ENCODE measurements at places on chromosomes 2 and 18.

GRCh38 chr18:3878401-3878800 is 428.4 kb downstream of the TGIF1 start:
- peak; percentile 17 for DNase-seq

- no peak for DNase-seq
Observed at GRCh38 chr18:13474336-13474735, 252.0 kb downstream of the FAM210A start.

GRCh38 chr2:10059552-10060335 is 16.4 kb downstream of the KLF11 start:
- no peak for DNase-seq

DNA sequence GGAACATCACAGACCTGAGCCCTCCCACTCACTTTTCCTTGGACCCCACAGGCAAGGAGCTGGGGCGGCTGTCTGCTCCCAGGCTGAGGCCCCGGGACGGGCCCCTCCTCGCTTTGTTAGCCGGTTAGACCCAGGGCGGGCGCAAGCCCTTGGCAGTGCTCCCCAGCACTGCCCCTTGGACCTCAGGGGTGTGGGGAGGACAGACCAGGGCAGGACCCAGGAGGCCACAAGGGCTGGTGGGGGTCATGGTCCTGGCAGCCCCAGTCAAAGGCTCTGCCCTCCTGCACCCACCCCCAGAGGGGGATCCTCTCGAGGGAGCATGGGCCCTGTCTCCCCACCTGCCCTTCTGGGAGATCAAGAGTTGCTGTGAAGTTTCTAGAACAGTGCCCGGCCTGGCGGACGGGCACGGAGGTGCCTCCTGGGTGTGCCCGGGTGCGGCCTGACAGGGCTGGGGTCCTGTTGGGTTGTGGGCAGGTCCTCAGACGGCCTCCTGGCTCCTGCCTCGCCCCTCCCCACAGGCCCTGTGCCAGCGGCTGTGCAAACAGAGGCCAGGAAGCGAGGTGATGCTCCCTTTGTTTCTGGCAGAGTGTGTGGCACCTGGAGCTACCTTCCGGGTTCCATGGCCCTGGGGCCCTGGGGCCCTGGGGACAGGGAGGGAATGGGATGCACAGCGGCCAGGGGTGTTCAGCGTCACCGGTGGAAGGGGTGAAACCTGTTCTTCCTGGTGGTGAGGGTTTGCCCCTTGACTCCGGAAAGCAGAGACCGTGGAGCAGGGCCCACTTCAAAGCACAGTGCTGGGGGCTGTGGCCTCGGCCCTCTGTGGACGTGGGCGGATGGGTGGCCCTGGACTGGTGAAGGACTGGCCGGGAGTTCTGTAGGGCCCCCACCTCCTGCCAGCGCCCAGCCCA is 2.9 kb upstream of the GAL3ST2 start:
- DNase-seq: no peak

- no peak for DNase-seq
Observed at GRCh38 chr18:74060579-74060978, 87.1 kb downstream of the FBXO15 start.

GRCh38 chr2:200567932-200568331 is 17.9 kb upstream of the AOX1 start:
- no peak for DNase-seq

DNA sequence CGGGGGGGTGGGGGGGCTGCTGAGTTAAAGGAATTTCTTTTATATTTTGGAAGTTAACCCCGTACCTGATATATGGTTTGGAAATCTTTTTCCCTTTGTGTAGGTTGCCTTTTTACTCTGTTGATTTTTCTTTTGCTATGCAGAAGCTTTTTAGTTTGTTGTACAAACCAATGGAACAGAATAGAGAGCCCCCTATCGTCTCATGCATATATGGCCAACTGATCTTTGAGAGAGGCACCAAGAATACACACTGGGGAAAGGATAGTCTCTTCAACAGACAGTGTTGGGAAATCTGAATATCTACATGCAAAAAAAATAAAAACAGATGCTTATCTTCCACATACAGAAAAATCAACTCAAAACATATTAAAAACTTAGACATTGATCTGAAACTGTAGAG is 647.8 kb upstream of the KLHL29 start:
- DNase-seq: no peak

GRCh38 chr2:12334412-12334966 is 382.2 kb upstream of the TRIB2 start:
- no peak for DNase-seq

DNA sequence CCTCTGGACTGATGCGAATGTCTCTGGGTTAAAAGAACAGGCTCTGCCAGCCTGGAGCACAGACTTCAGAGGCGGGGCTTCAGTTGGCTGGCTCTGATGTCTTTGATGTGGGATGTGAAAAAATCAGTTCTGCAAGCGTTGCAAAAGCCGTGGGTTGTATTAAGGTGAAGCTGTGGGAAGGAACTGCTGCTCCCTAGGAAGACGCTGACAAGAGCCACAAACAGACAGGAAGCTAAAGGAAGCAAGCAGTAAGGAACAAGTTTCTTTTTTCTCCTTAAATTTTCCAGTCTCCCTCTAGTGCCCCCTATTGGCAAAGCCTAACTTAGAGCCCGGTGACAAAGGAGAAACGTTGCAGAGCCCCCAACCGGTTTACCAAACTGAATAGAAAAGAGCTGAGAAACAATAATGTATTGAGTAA is 239.0 kb downstream of the CCDC178 start:
- peak; percentile 7 for DNase-seq

- no peak for DNase-seq
Observed at GRCh38 chr2:124024561-124025170, 421 bp upstream of the CNTNAP5 start.

GRCh38 chr18:48412339-48412929 is 3.3 kb upstream of the ZBTB7C start:
- peak; percentile 35 for DNase-seq

- DNase-seq: peak; percentile 52
Observed at GRCh38 chr2:174344716-174345461, 10.1 kb downstream of the SP9 start.

GRCh38 chr18:48530399-48531081 is 8.3 kb upstream of the CTIF start:
- no peak for DNase-seq

DNA sequence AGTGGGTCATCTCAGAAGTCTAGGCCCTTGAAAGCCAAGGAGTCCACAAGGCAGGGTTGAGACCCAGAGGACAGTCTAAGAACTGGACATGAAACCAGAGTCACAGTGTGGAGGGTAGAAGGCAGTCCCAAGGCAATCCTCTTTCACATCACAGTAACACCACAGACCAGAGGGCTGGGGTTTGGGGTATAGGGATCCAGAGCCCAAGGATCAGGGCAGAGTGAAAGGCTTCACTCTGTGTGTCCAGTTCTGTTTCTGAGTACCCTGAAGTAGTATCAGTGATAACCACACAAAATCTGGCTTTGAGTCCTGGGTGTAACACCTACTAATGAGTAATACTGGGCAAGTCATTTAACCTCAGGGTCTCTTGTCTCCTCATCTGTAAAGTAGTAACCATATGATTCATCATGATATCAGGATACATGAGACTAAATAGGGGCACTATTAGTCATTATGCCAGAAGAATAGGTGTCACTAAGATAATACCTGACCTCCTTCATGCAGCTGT is 91.0 kb downstream of the ICA1L start:
- no peak for DNase-seq

DNA sequence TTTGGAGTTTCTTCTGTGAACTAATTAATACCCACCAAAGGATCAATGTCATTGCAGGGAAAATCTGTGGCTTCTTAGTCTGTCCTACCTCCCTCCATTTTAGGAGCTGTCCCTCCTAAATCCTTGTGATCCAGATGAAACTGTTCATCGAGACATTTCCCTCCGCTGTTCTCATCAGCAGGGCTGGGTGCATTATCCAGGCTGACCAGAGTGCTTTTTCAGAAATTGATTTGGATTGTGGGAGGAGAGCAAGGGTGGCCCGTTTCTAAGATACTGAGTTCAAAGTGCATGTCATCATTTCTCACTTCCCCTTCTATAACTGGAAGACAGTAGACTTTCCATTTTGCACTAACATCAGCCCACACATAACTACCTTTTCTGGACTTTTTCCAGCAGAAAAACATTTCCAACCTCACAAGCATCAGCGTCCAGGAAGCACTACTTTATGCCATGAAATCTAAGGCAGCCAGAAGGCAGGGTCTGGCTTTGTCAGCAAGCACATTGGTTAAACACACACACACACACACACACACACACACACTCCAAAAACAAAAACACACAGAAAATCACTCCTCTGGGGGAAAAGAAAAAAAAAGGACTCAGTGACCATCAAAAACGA is 94.1 kb downstream of the ANKRD44 start:
- peak; percentile 59 for DNase-seq

- DNase-seq: no peak
Observed at GRCh38 chr2:130807659-130808385, 28.9 kb upstream of the ARHGEF4 start.

GRCh38 chr18:46462523-46462922 is 194.5 kb downstream of the LOXHD1 start:
- no peak for DNase-seq

DNA sequence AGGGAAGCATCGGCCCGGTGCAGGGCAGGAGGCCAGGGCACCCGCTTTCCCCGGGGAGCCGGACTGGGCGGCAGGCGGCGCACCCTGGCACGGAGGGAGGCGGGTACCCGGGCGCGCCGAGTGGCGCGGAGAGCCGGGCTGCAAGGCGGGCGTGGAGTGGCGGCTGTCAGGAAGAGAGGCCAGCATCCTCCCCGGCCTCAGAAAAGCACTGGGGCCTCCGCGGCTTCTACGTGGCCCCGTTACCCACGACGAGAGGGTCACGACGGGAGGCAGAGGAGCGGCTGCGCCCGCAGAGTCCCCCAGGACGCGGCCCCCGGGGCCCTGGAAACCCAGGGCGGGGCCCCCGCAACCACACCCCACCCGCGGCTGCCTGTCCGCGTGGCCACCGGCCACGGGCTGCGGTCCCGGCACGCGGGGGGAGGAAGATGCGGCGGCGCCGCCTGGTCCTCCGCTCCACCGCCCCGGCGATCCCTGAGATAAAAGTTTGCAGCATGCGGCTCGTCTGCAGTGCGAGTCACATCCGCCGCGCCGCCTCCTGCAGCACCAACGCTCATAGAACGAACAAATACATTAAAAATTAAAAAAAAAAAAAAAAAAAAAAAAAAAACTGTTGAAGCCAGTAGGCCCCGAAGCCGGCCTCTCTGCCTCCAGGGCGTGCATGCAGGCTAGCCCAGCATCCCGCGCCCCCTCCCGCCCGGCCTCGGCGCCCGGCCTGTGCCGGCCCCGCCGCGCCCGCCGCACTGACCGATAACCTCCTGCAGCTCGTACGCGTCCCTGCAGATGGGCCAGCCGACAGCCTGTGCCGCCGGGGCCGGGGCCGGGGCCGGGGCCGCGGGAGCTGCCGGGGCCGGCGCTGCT is 683 bp downstream of the STK39 start:
- peak; percentile 57 for DNase-seq

- no peak for DNase-seq
Observed at GRCh38 chr2:133026536-133027177, 356.7 kb upstream of the LYPD1 start.
